ENCODE measurements at places on chromosomes 16 and 17.
A peak's percentile ranks its signal among the peaks of the same experiment; 100 is the strongest.

GRCh38 chr17:8117980-8118768, at the start of gene ALOXE3:
Gene ALOXE3, minus strand, starts transcription at chr17:8118514. Its CDS starts 524 bp downstream, at chr17:8117990.
- DNase-seq = no peak

DNA sequence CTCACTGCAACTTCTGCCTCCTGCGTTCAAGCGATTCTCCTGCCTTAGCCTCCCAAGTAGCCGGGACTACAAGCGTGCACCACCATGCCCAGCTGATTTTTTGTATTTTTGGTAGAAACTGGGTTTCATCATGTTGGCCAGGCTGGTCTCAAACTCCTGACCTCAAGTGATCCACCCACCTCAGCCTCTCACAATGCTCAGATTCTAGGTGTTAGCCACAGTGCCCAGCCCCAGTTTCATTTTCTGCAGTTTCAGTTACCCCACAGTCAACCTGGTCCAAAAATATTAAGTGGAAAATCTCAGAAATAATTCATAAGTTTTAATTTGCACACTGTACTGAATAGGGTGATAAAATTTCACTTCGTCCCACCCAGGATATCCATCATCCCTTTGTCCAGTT, 28.7 kb downstream of the KNOP1 start:
- no peak for DNase-seq

GRCh38 chr17:55056526-55056925, 88.0 kb downstream of the STXBP4 start:
- peak; percentile 60 for DNase-seq

DNA sequence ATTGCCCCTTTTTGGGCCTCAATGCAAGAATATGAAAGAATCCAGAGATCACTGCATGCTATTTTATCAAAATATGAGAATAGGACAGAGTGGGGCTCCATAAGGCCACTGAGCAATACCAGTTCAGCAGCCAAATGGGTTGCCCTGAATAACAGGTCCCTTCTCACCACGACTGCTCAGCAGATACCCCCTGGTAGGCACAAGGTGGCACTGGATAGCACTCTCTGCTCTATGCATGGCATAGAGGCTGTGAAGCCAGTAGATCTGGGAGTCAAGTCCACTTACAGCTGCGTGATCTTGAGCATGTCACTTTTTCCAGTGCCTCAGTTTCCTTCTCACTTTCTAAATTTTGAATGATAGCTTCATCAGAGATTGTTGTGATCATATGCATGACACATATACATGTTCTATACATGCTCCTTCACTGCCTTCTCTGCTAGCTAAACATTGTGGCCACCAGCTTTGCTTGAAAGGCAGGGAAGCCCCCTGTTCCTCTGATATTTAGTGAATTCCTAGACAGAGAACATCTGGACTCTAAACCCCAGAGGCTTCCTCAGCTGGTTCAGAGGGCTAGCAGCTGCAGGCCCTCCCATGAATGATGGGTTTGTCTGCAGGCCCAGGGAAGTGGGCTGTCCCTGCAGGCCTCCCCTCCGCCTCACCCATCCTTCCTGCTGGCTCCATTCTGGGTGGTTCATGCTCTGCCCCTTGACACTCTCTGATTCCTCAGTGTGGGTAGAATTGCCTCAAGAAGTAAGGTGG, 84.9 kb upstream of the ASIC2 start:
- no peak for DNase-seq

DNA sequence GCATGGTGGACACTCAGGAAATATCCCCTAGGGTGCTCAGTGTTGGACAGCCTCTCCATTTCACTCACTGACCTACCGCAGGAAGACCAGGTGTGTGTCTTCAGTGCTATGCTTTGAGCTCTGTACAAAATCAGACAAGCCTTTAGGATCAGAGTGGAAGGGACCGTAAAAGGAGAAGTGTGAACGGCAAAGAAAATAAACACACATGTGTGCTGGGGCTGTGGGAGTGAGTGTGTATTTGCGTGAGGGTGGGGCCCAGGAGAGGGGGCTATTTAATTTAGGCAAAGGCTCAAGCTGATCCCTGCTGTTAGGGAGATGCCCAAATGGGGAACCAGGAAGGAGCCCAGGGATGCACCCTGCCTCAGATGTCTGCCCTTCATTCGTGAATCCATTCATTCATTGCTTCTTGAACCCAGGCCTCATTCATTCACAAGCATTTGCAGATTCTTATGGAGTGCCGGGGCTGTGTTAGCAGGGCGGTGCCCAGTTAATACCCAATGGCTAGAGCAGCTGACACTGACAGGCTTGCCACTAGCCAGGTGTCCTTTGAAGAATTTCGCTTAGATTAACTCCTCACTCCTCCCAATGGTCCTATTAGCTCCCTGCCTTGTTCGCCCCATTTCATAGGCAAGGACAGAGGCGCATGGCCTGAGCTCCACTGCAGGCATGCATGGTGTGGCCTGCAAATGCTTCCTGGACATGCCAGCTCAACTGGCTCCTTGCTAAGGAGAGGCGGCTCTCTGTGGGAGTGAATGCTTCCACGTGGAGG, 296.7 kb upstream of the FOXF1 start:
- DNase-seq = no peak

GRCh38 chr17:8382052-8382879, 727 bp downstream of the RPL26 start:
- DNase-seq = no peak

GRCh38 chr17:18185832-18186626, 2.4 kb downstream of the ALKBH5 start:
- DNase-seq = no peak

DNA sequence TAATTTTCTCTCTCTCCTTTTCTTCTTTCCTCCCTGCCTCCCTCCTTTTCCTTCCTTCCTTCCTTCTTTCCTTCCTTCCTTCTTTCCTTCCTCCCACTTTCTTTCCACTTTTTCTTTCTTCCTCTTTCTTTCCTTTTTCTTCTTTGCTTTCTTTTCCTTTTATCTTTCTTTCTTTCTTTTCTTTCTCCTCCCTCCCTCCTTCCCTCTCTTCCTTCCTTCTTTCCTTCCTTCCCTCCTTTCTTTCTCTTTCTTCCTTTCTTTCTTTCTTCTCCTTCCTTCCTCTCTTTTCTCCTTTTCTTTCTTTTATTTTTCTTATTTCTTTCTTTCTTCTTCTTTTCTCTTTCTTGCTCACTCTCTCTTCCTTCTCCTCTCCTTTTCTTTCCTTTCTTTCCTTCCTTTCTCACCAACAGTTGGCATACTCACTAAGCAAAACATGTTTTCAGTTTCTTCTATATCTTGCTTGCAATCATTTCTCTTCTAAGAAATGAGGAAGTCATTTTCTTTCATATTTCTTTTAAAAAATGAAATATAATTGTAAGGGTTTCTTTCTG, 97.1 kb upstream of the MAF start:
- DNase-seq = no peak
